Lung (tissue), 17 donors: ENCODE measurements at places on chromosomes 16 and 17.

DNA sequence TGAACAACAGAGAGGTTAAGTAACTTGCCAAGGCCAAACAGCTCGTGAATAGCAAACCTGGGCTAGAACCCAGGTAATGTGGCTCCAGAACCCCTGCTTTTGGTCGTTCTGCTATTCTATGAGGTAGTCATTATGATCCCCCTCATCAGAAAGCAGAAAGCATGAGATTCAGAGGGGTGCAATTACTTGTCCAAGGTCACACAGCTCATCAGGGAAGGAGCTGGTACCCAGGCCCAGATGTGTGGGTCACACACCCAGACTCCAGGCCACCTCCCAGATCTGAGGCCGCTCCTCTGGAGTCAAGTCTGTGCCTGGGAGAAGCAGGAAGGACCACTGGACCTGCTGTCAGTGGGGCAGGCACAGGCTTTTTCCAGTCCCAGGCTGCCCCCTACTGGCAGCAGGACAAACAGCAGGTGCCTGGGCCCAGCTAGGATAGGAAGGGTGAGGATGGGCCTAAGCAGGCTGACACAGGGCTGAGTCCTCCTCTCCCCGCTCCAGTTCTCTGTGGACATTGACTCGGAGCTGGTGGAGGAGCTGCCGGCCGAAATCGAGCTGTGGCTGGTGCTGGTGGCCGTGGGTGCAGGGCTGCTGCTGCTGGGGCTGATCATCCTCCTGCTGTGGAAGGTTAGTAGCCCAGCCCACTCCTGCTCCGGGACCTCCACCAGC, 7.8 kb upstream of the PDK2 start:
- peak; percentile 83 for DNase-seq

GRCh38 chr16:84098939-84099338, 17.8 kb downstream of the MBTPS1 start:
- DNase-seq, result no peak

GRCh38 chr17:51805765-51806164, 352.7 kb downstream of the CA10 start:
- no peak for DNase-seq

GRCh38 chr17:39187152-39187830, 10.2 kb downstream of the CACNB1 start:
- no peak for DNase-seq

- DNase-seq, result peak; percentile 73
These were observed 488 bp downstream of the TFAP4 start for GRCh38 chr16:4272114-4272956.

- DNase-seq, result no peak
These were observed 6.3 kb upstream of the NPTX1 start for GRCh38 chr17:80482555-80483308.

- DNase-seq, result peak; percentile 51
These were observed 668 bp downstream of the JUP start for GRCh38 chr17:41785859-41786226.

DNA sequence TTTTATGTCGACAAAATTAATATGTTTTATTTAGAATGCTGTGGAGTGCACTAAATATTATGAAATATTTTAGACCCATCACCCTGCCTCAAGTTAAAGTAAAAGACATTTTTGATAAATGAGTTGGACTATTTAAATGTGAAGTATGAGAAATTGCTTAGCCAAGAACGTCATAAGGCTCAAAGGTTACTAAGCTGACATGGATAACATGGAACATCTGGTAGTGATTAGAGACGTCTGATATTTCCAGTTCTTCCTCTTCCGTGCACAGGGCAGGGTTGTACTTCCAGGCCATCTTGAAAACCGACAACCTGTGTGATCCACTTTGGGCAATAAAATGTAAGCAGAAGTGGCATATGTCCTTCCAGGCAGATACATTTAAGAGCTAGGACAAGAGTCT, 7.2 kb upstream of the CCL8 start:
- DNase-seq, result no peak

- no peak for DNase-seq
These were observed 76.3 kb upstream of the WSB1 start for GRCh38 chr17:27217631-27218030.

GRCh38 chr17:82157046-82158035, 55.3 kb downstream of the CCDC57 start:
- DNase-seq, result no peak
